ENCODE measurements at places on chromosomes 5 and 9. TPM values are rescaled to one million over a fixed set of nuclear protein-coding genes. Genes with fewer than 3 reads are reported as not detected.

PLCXD3 gene
- total RNA-seq = 0.43 TPM

GRCh38 chr9:124261736-124262648 is 4.2 kb downstream of the NEK6 start:
- no peak for DNase-seq

ADGRV1 gene
- total RNA-seq = 66.2 TPM

DNA sequence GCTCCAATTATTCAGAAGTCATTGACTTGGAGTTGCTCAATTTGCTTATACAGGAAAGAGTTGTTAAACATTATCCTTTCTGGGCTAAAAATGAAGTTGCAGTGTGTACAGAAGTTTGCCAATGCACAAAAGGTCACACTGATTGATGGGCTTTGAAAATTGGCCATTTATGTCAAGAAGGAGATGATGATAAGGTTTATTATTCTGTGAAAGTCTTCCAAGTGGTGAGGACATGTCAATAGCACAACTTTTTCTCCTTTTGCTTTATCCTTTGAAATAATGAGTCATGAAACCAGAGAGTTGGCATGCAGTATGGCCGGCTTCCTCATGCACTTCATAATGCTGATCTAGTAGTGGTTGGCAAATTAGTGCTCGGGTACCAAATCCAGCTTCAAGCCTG is 848.5 kb upstream of the WWC1 start:
- DNase-seq = peak; percentile 72

DNA sequence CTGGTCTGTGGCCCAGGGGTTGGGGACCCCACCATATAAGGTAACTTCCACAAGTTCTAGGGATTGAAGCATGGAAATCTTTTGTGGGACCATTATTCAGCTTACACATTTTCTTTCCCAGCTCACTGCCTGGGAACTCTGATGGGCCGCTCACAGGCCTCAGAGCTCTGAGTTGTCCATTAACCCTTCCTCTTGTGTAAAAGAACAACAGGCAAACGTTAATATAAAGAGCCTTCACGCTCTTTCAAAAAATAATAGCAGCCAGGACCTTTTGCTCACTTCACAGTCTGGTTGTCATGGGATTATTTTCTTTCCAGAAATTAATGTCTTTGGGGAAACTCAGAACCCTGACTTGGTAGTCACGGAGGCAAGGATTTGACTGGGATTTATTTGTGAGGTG is 443.3 kb downstream of the AGTPBP1 start:
- DNase-seq = no peak

DNA sequence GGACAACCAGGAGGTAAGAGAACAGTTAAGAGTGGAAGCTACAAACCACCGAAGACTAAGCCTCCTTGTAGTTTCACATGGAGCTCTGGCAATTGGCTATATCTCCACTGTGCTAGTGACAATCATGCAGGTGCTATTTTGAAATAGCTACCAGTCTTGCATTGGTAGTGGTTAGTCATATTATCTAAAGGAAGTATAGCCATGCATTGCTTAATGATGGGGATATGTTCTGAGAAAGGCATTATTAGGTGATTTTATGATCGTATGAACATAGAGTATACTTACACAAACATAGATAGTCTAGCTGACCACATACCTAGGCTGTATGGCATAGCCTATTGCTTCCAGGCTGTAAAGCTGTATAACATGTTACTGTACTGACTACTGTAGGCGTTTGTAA is 28.4 kb downstream of the HSDL2 start:
- no peak for DNase-seq

C5orf52 gene
- not detected for total RNA-seq

ADAMTS13 gene
- 4.1 TPM for total RNA-seq

DNA sequence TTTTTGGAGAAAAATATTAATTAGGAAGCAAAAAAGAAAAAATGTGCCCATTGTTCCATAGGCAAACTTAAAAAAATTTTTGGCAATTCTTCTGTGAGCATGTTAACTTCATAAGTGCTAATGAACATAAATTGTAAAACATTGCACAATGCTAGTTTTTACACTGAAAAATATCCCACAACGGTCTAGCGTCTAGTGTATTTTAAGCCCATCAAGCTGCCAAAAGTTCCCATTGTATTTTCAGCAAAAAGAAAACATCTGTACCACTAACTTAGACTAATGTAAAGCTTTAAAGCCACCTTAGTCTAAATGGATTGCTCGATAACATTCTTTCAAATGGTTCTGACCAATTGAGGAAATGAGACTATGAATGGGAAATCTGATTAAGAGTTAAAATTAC is 2.8 kb downstream of the NR6A1 start:
- DNase-seq = no peak

DNA sequence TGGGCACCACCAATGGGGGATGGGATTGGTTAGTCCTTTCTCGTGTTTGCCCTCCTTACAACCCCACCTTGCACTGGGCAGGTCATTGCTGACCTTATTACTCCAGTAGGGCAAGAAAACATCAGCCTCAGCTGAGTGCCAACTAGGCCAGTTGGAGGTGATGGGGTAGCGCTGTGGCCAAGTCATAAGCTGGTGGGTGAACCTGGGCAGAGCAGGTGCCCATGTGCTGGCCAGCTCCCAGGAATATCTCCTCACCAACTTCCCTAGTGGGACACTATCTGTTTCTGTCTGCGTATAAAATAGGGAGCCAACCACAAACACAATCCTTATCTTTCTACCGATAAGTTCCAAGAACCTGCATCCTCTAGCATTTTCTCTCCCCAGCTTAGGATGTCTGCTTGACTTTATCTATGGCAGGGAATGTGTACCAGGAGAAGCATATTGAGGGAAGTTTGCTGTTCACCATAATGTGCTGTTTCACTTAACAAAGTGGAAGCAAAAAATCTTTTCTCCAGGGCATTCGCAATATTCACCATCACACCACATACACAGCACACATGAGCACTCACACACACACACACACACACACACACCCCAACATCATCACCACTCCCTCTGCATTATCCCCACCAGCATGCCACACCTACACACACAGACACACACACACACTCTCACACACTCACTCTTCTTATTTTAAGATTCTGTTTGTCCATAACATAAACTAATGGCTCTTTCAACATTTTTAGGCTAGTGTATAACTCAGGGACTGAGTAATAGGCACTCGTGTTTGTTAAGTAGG is 390.0 kb downstream of the ENC1 start:
- DNase-seq = no peak

DNA sequence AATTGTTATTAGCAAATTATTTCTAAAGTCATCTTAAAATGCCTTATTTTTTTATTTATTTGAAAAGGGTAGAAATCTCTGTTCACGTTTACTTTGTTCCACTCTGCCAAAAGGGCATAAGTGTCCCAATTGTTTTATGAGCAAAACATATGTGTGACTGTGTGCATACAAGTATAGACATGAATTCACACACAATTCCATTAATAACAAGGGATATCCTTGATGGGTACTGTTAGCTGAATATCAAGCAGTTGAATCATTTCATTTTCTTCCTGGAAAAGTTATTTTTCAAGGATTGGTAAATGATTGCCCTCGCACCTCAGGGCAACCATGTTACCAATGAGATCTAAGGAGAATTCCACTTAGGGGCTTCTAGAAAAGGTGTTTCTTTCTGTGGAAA is 92.1 kb upstream of the TAF11L2 start:
- no peak for DNase-seq

GRCh38 chr5:108129129-108129528 is 252.8 kb downstream of the FBXL17 start:
- no peak for DNase-seq

- no peak for DNase-seq
Observed at GRCh38 chr9:14301583-14302021, 12.3 kb downstream of the NFIB start.

TERT gene
- total RNA-seq = not detected

OGN gene
- 5.6 TPM for total RNA-seq
